Activated CD8-positive, alpha-beta memory T cell treated with anti-CD3 and anti-CD28 coated beads, Interleukin-2, amount 50 U/mL, for 4 hours (primary cell): ENCODE measurements at places on chromosomes 11 and 22.
A peak's percentile ranks its signal among the peaks of the same experiment; 100 is the strongest.

DNA sequence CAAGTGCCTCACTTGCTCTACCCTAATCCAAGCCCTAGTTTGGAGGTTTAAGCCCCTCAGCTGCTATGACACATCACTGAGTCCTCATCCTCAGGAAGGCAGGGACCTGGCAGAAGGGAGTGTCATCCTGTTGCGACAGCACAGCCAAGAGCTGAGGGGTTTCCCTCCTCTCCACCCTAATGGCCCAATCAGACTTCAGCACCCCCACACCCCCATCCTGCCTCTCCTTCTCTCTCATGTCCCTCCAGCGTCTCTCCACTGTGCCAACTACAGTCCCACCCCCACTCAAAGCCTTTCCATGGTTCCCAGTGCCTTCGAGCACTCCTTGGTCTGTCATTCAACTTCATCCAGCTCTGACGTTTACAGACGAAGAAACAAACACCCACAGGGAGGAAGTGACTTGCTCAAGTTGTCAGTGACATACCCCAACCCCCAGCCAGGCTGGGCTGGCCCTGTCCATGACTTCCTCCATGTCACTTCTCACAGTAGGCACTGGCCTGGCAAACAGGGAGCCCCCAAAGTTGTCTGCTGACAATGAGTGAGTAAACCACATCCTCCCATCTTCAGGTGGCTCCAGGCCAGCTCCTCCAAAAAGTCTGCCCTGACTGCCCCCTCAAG, 15.6 kb downstream of the ARAP1 start:
- DNase-seq, result peak; percentile 65

DNA sequence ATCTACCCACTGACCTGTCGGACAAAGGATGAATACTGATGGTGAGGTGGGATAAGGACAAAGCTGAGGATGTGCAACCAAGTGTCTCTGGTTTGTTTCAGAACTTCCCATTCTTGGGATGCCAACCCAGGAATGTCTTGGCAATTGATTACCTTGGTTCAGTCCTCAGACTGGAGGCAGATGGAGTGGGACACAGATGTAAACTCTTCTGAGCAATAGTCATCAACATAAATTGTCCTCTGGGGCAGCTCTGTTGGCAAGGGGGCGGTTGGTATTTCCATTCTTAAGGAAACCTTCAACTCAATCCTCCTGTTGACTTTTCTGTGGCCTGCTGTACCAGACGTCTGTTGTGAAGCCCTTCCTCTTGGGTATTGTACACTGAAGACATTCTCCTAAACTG, 6.8 kb downstream of the ABTB2 start:
- DNase-seq, result no peak

DNA sequence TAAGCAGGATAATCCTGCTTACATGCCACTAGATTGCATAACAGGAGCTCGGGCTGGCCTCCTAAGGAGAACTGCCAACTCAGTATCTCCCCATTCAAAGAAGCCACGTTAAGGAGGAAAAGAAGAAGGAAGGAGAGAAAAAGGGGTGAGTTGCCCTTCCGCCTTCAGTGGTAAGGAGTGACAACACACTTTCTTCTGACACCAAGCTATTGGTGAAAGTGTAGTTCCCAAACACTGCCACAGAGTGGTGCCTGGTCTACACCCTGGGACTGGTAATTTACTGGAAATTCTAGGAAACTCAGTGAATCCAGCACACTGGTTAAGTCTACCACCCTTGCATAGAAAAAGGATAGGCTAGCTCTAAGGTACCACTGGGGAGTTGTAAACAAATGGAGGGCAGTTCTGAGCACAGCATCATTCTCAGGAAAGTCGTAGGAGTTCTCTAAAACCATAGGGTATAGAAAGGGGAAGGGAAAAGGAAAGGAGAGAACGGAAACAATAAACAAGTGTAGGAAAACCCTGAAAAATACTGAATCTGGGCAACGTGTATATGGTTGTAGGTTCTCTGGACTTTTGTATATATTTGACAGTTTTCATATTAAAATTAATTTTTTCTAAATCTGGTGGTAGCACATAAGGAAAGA, 58.2 kb downstream of the RRAS2 start:
- DNase-seq, result peak; percentile 52

DNA sequence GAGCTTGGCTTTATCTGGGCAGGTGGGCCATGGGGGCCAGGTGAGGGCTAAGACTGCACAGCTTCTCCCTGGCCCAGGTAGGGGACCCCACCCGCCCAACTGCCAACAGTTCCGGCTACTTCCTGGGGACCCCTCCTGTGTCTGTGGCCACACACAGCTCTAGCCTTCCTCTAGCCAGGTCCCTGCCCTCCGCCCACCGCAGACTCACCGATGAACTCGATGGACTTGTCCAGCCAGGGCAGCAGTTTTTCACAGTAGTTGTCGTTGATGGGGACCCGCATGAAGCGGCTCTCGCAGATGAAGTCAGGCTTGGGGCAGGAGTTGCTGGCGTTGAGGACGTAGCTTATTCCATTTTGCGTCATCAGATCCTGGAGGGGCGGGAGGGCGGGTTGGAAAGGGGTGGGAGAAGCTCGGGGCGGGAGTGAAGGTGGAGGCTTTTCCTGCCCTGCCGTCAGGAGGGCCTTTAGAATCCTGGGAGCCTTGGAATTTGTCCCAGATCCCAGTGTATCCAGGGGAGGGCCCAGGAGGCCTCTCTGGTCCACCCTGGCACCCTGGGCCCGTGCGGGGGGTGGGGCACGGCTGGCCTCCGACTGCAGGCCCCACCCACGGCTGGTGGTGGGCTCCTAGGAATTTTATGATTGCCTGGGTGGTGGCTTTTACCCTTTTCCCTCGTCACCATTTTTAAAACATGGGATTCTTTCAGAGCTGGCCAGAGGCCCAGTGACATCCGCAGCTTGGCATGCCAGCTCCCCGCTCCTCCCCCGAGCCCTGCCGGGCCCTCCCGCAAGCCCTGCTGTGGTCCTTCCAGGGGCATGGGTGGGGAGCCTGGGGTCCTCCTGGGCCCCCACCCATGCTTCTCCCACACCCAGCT, 13.9 kb downstream of the DUSP8 start:
- DNase-seq, result no peak

DNA sequence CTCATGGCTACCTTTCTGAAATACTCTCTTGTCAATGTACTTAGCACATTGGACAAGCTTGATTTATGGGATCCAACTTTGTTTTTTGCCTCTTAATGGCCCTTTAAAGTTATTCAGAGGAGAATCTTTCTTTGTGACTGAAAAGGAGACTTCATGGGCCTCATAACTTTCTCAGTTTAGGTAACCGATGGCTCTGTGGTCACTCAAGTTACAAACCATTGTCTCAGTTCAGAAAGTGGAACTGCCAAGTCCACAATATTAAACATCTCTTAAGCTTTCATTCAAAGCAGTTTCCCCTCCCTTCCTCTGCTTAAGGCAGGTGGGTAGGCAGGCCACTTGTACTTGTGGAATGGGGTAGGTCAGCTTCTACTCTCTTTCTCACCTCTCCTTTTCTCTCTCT, 12.3 kb upstream of the ARL14EP start:
- DNase-seq, result no peak

DNA sequence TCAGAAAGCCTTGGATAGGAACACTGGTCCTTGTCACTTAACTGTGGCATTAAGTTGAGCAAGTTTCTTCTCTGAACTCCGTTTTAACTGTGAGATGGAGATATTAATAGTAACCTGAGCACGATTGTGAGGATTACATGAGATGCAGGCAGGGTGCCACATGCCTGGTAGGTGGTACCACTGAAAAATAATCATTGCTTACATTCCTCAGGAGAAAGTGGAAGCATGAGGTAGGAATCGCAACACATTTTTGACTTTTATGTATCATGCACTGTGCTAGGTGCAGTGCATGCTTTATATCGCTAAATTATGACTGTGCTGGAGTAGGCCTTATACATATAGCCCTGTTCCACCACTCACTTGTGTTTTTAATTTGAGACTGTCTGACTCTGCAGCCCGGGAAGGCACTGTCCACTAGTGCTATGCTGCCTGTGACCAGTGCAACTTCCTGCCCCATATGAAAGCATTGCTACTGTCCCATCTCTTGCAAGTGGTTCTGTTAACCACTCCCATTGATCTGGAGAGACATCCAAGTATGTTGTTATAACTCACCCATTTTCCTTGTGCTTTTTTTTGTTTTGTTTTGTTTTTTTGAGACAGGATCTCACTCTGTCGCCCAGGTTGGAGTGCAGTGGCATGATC, 1.0 kb downstream of the UQCR10 start:
- no peak for DNase-seq

DNA sequence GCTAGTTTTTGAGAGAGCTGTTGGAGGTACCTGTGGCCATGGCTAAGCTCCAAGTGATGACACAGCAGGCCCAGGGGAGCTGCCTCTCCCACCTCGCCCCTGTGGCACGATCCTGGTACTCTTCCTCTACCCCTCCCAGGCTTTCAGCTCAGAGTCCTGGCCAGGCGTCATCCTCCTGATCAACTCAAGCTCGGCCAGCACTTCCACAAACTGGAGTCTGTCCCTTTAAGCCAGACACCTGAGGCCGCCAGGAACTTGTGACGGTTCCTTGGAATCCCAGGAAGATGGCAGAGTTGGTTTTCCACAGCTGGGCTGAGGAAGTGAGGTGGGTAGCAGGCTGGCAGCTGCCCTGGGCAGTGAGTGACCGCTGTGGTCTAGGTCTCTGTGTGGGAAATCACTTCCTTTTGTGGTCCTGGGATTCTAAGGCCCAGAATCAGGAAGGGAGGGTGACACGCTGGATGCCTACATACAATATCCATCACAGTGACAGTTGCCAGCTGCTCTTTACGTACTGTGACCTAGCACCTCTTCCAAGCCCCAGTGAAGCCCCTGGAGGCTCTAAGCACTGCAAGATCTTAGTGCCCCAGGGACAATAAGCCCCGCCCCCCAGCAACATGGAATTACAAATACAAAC, 3.2 kb upstream of the CST6 start:
- no peak for DNase-seq

DNA sequence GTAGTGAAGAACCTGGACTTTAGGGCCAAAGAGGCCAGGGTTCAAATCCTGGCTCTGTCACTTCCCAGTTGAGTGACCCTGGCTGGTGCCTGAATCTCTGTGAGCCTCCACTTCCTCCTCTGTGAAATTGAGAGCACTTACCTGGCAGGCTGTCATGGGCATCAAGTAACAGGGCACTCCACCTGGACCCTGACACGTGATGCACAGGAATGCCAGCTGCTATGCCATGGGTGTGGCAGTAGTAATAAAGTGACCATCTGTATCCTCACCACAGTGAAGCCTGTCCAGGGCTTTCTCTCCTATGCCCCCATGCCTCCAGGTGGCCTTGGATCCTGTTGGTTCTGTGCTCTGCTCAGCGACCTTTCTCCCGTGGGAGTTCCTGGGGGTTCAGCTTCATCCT, 29.8 kb upstream of the PPP6R3 start:
- no peak for DNase-seq

- no peak for DNase-seq
Observed at GRCh38 chr11:134755535-134755934, 343.5 kb upstream of the B3GAT1 start.

DNA sequence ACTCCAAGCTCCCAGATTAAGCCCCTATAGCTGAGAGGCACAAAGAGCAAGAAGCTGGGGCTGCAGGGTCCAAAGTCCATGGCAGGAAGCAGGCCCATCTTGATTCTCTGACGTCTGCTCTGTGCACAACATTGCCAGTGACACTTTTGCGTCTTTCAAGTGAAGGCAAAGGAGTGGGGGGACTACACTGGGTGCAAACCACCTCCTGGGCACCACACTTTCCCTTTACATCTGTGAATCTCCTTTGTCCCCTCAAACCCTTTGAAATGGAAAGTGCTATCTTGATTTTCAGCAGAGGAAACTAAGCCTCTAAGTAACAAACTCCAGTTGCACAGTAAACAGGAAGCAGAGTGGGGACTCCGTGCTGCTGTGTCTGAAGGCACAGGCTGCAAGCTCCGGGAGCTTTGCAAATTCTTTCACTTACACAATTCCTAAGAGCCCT, 428.0 kb downstream of the LARGE1 start:
- no peak for DNase-seq

DNA sequence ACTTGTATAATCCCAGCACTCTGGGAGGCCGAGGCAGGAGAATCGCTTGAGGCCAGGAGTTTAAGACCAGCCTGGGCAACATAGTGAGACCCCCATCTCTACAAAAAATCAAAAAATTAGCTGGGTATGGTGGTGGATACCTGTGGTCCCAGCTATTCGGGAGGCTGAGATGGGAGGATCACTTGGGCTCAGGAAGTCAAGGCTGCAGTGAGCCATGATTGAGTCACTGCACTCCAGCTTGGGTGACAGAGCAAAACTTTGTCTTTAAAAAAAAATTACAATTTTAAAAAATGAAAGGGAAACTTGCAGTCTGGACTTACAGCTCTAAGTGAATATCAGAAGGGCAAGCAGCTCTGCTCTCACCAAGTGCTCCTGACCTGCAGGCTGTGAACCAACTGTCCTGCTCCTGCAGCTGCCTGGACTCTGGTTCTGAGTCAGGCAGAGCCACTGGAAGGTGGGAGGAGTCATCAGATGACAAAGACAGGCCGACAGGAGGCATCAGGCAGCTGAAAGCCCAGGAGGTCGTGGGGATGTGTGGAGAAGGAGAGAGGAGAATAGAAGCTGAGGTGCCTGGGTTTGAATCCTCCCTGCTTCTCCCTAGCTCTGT, 9.6 kb downstream of the SMTNL1 start:
- DNase-seq, result no peak

DNA sequence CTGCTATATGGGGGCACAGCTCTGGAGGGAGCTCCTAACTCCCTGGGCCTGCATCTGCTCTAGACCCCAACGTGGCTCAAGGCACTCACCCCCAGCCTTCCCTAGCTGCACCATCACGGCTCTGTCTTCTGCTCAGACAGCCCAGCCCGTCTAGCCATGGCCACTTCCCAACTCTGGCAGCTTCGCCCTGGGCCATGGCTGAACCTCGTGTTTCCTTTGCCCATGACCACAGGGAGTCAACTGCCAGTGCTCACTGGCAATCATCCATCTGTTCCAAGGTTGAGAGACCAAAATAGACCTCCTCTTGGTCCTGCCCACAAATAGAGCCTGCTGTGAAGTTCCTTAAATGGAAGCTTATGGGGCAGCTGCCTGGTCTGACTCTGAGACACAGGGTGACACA, 5.4 kb downstream of the LMO1 start:
- DNase-seq, result no peak

DNA sequence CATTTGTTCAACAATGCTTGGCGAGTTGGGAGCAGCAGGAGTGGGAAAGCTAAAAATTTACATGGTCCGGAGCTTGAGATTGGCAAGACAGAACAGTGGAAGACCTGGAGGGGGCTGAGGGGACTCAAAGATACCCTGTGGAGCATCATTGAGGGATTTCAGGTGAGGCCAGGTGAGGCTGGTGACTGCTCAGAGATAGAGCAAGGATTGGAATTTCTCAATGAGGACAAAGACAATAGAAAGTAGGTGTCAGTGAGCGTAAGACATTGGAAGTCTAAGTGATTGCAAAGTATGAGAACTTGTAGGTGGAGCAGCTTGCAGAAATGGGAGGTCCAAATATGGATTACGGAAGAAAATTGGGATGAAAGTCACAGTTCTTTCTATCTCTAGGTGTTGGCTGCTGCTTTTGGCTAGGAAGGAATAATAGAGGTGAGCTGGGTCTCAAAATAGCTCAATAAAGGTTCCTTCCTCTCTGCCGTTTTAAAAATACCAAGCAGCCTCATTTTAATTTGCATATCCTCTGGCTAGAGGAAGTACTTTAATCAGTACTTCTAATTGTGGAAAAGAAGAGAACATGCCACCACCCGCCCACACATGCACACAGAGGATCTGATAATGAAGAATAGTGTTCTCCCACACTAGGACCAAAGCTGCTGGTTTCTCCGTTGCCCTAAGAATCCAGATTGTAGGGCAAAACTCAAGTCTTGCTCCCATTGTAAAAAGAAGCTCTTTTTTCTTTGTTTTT, 41.8 kb upstream of the SORL1-AS1 start:
- DNase-seq, result peak; percentile 50
